ENCODE measurements at places on chromosomes 3 and 15. TPM values are rescaled to one million over a fixed set of nuclear protein-coding genes. Genes with fewer than 3 reads are reported as not detected.

STRC gene
- total RNA-seq = 0.82 TPM

SERINC4 gene
- 0.23 TPM for total RNA-seq

SYNPR gene
- not detected for total RNA-seq

FSIP1 gene
- total RNA-seq = 1.2 TPM

HRG gene
- 0.88 TPM for total RNA-seq

RIOX2 gene
- total RNA-seq = 27.0 TPM

TMOD3 gene
- total RNA-seq = 40.0 TPM

NAA80 gene
- 4.8 TPM for total RNA-seq

KLF15 gene
- 15.6 TPM for total RNA-seq
